ENCODE measurements at places on chromosomes 1 and 21. TPM values are rescaled to one million over a fixed set of nuclear protein-coding genes. Genes with fewer than 3 reads are reported as not detected.

Gene PKLR
- total RNA-seq, result 32.6 TPM

Gene SAMSN1
- 7.4 TPM for total RNA-seq

Gene GJC2
- 0.44 TPM for total RNA-seq

Gene SPATA6
- 2.5 TPM for total RNA-seq

GRCh38 chr1:53495633-53496345 is 36.6 kb downstream of the DMRTB1 start:
- no peak for DNase-seq

GRCh38 chr1:110173466-110174105 is 23.3 kb downstream of the SLC6A17 start:
- DNase-seq, result no peak

DNA sequence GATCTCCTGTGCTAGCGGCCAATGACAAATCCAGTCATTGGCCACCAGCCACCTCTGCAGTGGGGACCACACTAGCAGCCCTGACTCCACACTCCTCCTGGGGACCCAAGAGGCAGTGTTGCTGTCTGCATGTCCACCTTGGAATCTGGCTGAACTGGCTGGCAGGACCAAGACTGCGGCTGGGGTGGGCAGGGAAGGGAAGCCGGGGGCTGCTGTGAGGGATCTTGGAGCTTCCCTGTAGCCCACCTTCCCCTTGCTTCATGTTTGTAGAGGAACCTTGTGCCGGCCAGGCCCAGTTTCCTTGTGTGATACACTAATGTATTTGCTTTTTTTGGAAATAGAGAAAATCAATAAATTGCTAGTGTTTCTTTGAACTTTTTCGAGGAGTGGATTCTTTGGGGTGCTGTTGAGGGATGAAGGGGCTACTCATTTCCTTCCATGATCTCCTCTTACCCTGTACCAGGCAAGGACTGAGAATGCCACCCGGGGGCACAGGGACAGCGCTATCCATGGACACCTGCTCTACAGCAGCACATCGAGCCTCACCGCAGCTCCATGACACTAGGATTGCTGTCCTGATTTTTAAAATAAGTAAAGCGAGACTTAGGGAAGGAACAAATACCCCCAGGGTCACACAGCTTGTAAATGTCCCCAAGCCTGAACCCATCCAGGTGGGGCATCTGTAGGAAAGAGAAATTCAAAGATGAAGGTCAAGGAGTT is 44.7 kb downstream of the TNNT2 start:
- DNase-seq, result peak; percentile 22
